Activated CD8-positive, alpha-beta memory T cell treated with anti-CD3 and anti-CD28 coated beads, Interleukin-2, amount 10 ng/mL, durations not matched to agents 7 days and 5 days (primary cell): ENCODE measurements at places on chromosomes 7 and 10. TPM values are rescaled to one million over a fixed set of nuclear protein-coding genes. Genes with fewer than 3 reads are reported as not detected.

DNA sequence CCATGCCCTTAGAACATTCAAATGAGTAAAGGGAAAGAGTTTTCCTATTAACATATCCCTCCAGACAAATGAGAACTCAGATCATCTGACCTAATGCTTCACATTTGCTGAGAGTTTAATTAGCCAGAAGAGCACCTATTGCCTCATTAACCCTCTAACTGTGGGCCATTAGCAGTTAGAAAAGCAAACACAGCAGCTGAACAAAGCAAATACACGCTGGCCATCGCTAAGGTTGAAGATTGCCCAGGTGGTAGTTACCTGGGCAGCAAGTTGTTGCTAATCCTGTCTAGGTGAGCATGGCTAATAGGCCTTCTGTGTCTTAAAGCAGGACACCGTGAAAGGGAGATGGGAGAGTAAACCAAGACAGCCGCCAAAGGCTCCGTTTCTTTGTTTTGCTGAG, 49.9 kb upstream of the UCN3 start:
- no peak overlapping the region for H3K27ac ChIP-seq
- peaks cover 3% of the 10 kb centered on the region for H3K27me3 ChIP-seq
- peaks cover 29% of the 10 kb centered on the region for H3K4me1 ChIP-seq
- no peak overlapping the region for H3K4me3 ChIP-seq
- no peak for DNase-seq

GRCh38 chr7:149819141-149819960, 18.8 kb upstream of the ZNF862 start:
- no peak overlapping the region for H3K27ac ChIP-seq
- no peaks in the 10 kb centered on the region for H3K36me3 ChIP-seq
- DNase-seq = no peak
- no peaks in the 10 kb centered on the region for H3K4me1 ChIP-seq
- H3K27me3 ChIP-seq = no peaks in the 10 kb centered on the region
- H3K4me3 ChIP-seq = no peak overlapping the region

- no peak overlapping the region for H3K27ac ChIP-seq
- no peaks in the 10 kb centered on the region for H3K36me3 ChIP-seq
- no peak for DNase-seq
- no peaks in the 10 kb centered on the region for H3K4me1 ChIP-seq
- H3K4me3 ChIP-seq = no peak overlapping the region
- H3K27me3 ChIP-seq = no peaks in the 10 kb centered on the region
These were observed 142.6 kb upstream of the LSM8 start for GRCh38 chr7:118041251-118041878.

- peaks cover 61% of the 10 kb centered on the region for H3K4me1 ChIP-seq
- peak overlapping the region; percentile 97 for H3K27ac ChIP-seq
These were observed 2.1 kb downstream of the VIM start for GRCh38 chr10:17229967-17230682.

GRCh38 chr7:148121401-148121800, 469.2 kb upstream of the C7orf33 start:
- no peaks in the 10 kb centered on the region for H3K27me3 ChIP-seq
- DNase-seq = no peak
- no peak overlapping the region for H3K27ac ChIP-seq
- H3K4me3 ChIP-seq = no peak overlapping the region
- no peaks in the 10 kb centered on the region for H3K36me3 ChIP-seq

- H3K27me3 ChIP-seq = no peaks in the 10 kb centered on the region
- no peak overlapping the region for H3K27ac ChIP-seq
- no peaks in the 10 kb centered on the region for H3K36me3 ChIP-seq
- no peaks in the 10 kb centered on the region for H3K4me1 ChIP-seq
- no peak overlapping the region for H3K4me3 ChIP-seq
- no peak for DNase-seq
These were observed 251.8 kb downstream of the CRPPA start for GRCh38 chr7:16169537-16169936.

Gene CRTAC1
- not detected for total RNA-seq
